ENCODE measurements at places on chromosomes 7 and 10.

- no peaks in the 10 kb centered on the region for H3K27me3 ChIP-seq
- H3K4me3 ChIP-seq = no peak overlapping the region
- no peak overlapping the region for H3K27ac ChIP-seq
- DNase-seq = no peak
- H3K4me1 ChIP-seq = no peaks in the 10 kb centered on the region
Measured at GRCh38 chr7:67764289-67764688, 767.7 kb downstream of the TYW1 start.

DNA sequence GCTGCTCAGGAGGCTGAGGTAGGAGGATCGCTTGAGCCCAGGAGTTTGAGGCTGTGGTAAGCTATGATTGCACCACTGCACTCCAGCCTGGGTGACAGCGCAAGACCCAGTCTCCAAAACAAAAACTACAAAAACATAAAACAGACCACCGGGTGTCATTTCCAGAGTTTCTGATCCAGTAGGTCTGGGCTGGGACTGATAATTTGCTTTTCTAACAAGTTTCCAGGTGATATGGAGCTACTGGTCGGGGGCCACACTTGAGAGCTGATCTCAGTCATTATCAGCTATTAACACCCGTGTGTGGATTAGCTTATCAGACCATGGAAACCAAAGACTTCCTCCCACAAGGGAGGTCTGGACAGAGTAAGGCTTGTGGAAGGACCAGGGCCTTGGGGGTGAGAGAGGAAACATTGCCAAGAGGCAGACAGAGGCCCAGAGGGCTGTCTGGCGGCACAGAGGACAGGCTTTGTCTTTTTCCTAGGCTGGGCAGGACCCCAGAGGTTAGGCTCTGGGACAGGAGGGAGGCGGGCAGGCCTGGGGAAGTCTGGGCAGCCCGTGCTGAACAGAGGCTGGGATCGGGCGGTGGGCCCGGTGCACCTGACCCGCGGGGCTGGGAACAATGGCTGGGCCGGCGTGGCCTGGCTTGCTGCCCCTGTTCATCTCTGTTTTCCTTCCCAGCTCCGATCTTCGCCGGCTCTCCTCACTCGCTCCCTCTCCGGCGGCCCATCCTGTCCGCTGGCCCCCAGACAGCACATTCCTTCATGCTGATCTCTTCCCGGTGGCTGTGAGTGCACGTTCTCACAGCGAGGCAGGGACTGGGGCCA lies 25.2 kb downstream of the TMEM270 start:
- H3K27ac ChIP-seq = peak overlapping the region; percentile 76
- no peak overlapping the region for H3K4me3 ChIP-seq
- DNase-seq = no peak
- H3K4me1 ChIP-seq = peaks cover 15% of the 10 kb centered on the region

DNA sequence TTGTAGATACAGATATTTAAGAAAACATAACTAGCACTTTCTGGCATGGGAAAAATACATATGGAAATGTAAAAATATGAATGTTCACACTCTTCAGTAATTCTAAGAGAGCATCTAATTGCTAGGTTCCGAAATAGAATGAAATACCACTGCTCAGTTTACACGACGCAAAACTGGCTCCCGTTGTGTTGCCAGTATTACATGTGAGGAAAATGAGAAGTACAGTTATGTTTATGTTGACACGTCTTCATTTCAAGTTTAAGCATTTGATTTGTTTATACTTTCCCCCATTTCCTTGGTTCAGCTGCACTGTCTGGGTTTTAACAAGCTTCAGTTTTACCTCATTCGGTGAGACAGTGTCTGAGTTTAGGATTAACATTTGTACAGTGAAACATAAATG lies 275.8 kb upstream of the SEMA3D start:
- H3K27ac ChIP-seq = no peak overlapping the region
- DNase-seq = no peak
- no peaks in the 10 kb centered on the region for H3K36me3 ChIP-seq

DNA sequence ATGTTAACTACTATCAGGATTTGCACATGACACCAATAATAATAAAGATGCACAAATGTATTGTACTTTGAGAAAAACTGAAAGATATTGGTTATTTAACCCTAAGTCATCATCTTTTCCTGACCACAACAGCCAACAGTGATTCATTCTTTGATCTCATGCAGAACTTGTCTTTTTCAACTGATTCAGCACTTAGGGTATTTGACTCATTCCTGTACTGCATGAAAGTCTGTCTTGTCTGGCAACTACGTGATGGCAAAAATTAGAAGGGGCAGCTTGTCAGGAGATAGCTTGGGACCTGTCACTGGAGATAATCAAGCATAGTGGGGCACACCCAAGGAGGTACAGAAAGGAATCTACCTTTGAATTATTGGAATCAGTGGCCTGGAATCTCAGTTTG lies 77.8 kb upstream of the LRRC17 start:
- no peak overlapping the region for H3K4me3 ChIP-seq
- peaks cover 4% of the 10 kb centered on the region for H3K4me1 ChIP-seq
- no peak overlapping the region for H3K27ac ChIP-seq
- no peak for DNase-seq

DNA sequence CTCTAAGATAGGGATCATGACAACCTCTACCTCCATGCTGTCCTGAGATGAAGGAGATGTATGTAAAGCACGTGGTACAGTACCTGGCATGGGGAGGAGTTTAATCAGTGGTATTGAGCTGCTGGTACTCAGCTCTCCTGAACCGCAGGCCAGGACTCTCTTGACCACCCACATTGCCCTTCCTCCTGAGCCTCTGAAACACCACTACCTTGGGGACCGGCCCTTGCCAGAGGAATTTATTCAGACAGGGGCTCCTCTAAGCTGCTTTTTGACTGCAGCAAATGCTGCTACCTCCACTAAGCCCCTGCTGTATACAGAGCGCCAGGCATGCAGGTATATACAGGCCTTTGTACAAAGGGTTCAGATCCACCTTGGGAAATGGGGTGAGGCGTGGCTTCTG lies 36.7 kb downstream of the COL13A1 start:
- no peak overlapping the region for H3K4me3 ChIP-seq
- no peak overlapping the region for H3K27ac ChIP-seq
- no peaks in the 10 kb centered on the region for H3K36me3 ChIP-seq
- DNase-seq = no peak

DNA sequence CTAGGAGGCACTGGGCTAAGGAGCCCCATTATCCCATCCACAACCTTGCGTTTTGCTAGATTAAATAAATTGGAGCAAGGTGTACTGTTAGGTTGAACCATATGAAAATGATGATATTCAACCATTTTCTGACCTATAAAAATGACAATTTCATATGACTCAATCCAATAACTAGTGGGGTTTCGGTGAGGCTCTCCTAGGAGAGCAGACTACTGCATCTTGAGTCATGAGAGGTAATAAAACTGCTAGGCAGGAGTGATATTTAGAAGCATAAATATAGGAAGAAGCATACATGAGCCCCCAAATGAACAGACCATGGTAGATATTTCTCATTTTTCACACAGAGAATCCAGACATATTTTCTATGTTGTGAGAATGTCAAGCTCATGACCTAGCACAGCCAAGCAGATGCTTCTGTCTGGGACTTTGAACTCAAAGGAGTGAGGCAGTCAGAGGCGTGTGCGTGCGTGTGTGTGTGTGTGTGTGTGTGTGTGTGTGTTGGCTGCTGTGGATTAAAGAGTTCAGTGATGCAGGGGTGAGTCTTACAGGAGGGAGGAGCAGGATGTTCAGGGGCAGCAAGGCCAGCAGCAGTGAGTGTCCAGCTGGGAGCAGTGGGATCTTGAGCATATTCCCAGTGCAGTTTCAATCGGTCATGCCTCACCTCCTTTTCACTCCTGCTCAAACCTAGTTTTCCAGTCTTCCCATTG lies 17.8 kb upstream of the WDR11 start:
- H3K36me3 ChIP-seq = no peaks in the 10 kb centered on the region
- H3K27ac ChIP-seq = no peak overlapping the region
- no peaks in the 10 kb centered on the region for H3K4me1 ChIP-seq
- DNase-seq = no peak
- H3K4me3 ChIP-seq = no peak overlapping the region

DNA sequence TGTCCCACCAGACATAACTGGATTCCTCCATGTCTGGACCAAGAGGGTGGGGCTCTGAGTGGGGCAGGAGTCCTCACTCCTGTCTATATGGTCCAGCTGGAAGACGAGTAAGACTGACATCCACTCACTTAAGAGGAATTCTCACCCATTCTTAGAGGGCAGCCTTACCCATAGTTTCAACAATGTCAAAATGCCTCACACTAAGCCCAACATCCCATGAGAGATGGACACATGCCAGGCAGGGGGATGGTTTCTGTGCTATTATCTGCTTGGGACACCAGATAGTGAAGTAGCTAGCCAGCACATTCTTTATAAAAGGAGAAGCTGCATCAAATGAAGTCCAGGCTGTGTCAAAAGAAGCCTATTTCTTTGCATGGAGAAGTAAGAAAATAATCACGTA lies 4.7 kb upstream of the LANCL2 start:
- H3K36me3 ChIP-seq = no peaks in the 10 kb centered on the region
- H3K4me3 ChIP-seq = no peak overlapping the region
- H3K27me3 ChIP-seq = no peaks in the 10 kb centered on the region
- H3K4me1 ChIP-seq = no peaks in the 10 kb centered on the region

DNA sequence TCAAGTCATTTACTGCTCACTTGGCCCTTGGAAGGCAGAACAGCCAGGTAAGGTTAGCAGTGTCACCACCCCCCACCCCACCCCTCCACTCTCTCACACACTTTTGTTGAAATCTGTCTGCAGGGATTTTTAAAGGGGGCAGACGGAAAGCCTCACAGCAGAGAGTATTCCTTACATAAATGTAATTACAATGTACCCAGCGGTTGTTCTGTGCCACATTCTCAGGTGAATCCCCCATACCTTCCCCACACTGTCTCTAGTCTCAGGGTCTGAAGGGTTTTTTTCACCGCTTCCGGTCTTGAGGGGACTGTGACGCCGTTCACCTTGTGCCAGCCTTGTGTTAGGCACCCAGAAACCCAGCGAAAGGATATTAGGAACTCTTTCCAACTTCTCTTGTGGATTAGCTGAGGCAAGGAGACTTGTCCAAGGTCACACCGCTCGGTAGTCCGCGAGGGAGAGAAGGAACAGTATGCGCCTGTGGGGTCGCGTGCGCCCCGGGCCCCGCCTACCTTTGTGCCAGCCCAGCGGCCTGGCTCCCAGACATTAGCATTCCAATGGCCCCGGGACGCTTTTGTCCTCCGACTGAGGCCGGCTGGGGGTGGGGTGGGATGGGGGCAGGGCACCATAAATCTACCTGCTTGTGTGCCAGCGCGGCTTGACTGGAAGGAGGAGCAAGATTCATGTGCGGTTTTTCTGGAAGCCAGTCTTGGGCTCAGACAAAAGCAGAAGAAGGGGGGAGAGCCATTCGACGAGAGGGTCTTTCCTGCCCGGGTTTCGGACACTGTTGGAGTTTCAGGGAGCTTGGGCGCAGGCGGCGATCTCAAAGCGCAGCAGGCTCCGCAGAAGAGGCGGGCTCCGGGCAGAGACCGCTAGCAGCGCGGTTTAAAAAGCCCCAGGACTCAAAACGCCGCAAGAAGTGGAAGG lies 4.5 kb downstream of the NEUROG3 start:
- H3K27me3 ChIP-seq = peaks cover 17% of the 10 kb centered on the region
- DNase-seq = no peak
- peaks cover 22% of the 10 kb centered on the region for H3K4me1 ChIP-seq
- no peak overlapping the region for H3K4me3 ChIP-seq
- no peaks in the 10 kb centered on the region for H3K36me3 ChIP-seq

GRCh38 chr10:122254831-122255230 lies 16.3 kb upstream of the BTBD16 start:
- no peak overlapping the region for H3K27ac ChIP-seq
- no peaks in the 10 kb centered on the region for H3K36me3 ChIP-seq
- no peaks in the 10 kb centered on the region for H3K27me3 ChIP-seq

GRCh38 chr7:135240441-135240840 lies 6.8 kb downstream of the STRA8 start:
- no peak for DNase-seq
- no peaks in the 10 kb centered on the region for H3K36me3 ChIP-seq
- no peak overlapping the region for H3K27ac ChIP-seq
- no peaks in the 10 kb centered on the region for H3K27me3 ChIP-seq
- no peaks in the 10 kb centered on the region for H3K4me1 ChIP-seq
- no peak overlapping the region for H3K4me3 ChIP-seq

GRCh38 chr10:22317076-22317370 lies 835 bp downstream of the COMMD3 start:
- H3K4me1 ChIP-seq = no peaks in the 10 kb centered on the region
- H3K27ac ChIP-seq = peak overlapping the region; percentile 94
- no peaks in the 10 kb centered on the region for H3K36me3 ChIP-seq
- H3K27me3 ChIP-seq = peaks cover 2% of the 10 kb centered on the region

DNA sequence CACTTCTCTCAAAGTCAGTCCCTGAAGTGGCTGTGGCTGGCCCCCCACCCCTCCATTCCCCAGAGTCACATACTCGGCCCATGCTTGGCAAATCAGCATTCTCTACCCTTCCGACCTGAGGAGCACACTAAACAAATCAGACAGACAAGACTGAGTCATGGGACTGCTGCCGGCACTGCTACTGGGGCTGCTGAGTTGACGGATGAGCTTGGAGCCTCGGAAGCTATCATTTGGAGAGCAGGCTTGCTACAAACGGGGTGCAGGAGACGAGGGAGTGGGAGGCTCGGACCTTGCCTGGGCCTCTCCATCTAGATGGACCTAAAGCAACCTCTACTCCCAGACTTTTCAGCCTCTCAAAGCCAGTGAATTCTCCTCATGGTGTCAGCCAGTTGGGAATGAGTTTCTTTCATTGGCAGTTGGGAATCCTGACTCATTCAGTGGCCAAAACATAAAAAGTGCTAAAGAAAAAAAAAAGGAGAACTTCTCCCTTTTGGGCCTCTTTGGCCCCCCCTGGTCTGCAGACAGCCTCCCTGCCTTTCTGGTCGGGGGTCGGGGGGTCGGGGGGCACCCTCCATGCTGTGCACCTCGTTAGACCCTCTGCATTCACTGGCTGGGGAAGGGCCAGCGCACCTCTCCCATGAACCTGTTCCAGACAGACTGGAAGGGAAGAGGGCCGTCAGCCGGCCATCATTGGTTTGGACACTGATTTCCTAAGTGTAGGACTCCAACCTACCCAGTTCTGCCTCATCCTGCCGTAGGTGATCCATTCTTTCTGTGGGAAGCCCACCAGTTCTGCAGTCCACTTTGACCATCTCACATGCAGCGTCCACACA lies 52.3 kb upstream of the COL13A1 start:
- peaks cover 3% of the 10 kb centered on the region for H3K4me1 ChIP-seq
- DNase-seq = no peak
- no peaks in the 10 kb centered on the region for H3K27me3 ChIP-seq

DNA sequence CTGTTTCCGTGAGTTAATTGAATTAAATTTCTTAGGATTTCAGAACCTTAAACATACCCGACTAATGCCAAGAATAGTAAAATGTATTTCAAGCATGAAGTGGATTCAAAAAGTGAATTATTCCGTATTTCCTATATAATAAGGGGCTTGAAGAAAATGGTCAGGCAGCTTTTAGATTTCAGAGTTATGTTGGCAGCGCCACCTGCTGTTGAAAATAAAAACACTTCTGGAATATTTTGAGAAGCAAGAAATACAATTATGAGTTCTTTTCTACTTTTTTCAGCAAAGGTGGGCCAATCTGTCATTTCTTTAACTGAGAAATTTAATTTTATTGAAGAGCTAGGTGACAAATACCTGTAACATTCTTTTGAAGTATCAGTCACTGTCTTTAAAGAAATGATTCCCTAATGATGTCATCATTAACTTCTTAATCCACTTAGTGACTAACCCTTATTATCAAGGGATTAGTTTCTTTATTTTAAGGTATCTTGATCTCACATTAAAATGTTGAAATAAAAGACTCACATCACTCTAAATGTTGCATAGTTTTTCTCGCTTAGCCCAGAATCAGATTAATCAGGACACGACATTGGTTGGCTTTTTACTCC lies 36.6 kb upstream of the AGR3 start:
- H3K4me3 ChIP-seq = no peak overlapping the region
- no peaks in the 10 kb centered on the region for H3K4me1 ChIP-seq
- H3K27me3 ChIP-seq = no peaks in the 10 kb centered on the region
- H3K36me3 ChIP-seq = no peaks in the 10 kb centered on the region
- H3K27ac ChIP-seq = no peak overlapping the region
- DNase-seq = no peak

Measured in esophagus squamous epithelium (tissue), 5 donors.